ENCODE measurements at places on chromosomes 3 and 15. TPM values are rescaled to one million over a fixed set of nuclear protein-coding genes. Genes with fewer than 3 reads are reported as not detected.

GNB4 gene
- 22.6 TPM for total RNA-seq

ROPN1B gene
- 0.92 TPM for total RNA-seq

FBXW12 gene
- not detected for total RNA-seq

GREM1 gene
- total RNA-seq = not detected

DNA sequence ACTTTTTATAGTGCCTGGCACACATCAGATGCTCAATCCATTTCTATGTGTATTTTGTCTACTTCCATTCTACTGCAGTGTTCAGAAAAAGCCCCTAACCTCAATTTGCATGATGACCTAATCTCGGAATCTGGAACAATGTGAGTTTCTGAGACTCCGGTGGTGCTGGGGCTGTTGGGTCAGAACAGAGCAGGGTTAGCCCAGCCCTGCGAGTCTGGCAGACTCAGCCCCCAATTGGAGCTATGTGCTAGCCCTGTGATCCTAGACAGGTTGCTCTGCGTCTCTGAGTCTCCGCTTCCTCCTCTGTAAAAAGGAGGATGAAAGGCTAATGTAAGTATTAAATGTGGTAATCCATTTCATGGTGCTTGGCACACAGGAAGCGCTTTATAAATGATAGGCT is 95.0 kb upstream of the ICE2 start:
- no peak overlapping the region for H3K4me3 ChIP-seq
- H3K27ac ChIP-seq = no peak overlapping the region
- H3K27me3 ChIP-seq = no peaks in the 10 kb centered on the region
- peaks cover 8% of the 10 kb centered on the region for H3K4me1 ChIP-seq
- no peaks in the 10 kb centered on the region for H3K36me3 ChIP-seq
